MCF 10A (cell line): ENCODE measurements at places on chromosomes 12 and 14. TPM values are rescaled to one million over a fixed set of nuclear protein-coding genes. Genes with fewer than 3 reads are reported as not detected.

Gene TMCC3
- 1.9 and 7.0 TPM in 2 replicates for total RNA-seq

Gene NFATC4
- 0.23 and 1.7 TPM in 2 replicates for total RNA-seq

Gene SERPINA12
- not detected in 2 replicates for total RNA-seq

Gene MIP
- total RNA-seq: not detected in 2 replicates

Gene RCOR1
- 45.6 and 55.9 TPM in 2 replicates for total RNA-seq

Gene SERPINA1
- 38.1 and 42.5 TPM in 2 replicates for total RNA-seq

Gene ADAMTS20
- total RNA-seq: not detected in 2 replicates

Gene KRT3
- not detected in 2 replicates for total RNA-seq

Gene BTG1
- 128 and 129 TPM in 2 replicates for total RNA-seq

GRCh38 chr14:54784060-54784459, 118.6 kb downstream of the GCH1 start:
- H3K27me3 ChIP-seq: no peaks in the 10 kb centered on the region
- no peaks in the 10 kb centered on the region for H3K4me1 ChIP-seq
- peaks cover 41% of the 10 kb centered on the region for H3K36me3 ChIP-seq
- no peak overlapping the region for H3K4me3 ChIP-seq
- no peak overlapping the region for H3K27ac ChIP-seq

- no peak overlapping the region for H3K27ac ChIP-seq
- H3K4me1 ChIP-seq: no peaks in the 10 kb centered on the region
- H3K36me3 ChIP-seq: no peaks in the 10 kb centered on the region
- no peak overlapping the region for H3K4me3 ChIP-seq
Observed at GRCh38 chr12:51406859-51407258, 15.7 kb upstream of the GALNT6 start.

DNA sequence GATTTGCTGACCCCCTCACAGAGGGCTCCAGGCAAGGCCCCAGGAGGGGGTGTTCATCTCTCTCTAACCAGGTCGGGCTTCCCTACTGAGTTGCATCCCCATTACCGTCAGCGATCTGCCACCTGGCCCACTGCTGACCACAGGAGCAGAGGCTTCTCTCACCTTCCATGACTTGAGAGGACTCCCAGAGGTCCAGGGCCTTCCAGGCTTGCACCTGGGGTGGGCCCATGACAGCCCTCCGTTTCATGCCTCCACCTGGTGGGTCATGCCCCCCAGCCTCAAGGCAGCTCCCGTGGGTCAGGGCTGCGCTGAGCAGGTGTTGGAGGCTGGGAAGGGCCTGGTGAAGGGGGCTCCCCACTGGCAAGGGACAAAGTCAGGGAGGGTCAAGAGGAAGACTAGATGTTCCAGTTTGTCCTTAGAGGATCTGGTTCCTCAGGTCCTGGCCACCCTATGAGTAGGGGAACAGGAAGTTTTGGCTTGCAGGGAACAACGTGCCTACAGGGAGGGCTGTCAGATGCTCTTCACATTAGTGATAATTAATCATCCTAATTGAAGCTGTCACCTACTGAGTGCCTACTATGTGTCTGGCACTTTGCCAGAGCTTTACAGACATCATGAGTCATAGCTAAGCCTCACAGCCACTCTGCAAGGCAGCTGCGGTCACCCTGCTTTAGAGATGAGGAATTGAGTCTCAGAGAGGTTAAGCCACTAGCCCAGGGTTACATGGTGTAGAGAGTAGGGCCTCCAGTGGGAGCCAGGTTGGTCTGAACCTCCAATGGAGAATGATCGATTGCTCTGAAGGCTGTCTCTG, 13.8 kb downstream of the NFKBIA start:
- H3K36me3 ChIP-seq: peaks cover 15% of the 10 kb centered on the region
- H3K27me3 ChIP-seq: no peaks in the 10 kb centered on the region
- DNase-seq: peak; percentile 70
- no peak overlapping the region for H3K4me3 ChIP-seq
- H3K27ac ChIP-seq: no peak overlapping the region

DNA sequence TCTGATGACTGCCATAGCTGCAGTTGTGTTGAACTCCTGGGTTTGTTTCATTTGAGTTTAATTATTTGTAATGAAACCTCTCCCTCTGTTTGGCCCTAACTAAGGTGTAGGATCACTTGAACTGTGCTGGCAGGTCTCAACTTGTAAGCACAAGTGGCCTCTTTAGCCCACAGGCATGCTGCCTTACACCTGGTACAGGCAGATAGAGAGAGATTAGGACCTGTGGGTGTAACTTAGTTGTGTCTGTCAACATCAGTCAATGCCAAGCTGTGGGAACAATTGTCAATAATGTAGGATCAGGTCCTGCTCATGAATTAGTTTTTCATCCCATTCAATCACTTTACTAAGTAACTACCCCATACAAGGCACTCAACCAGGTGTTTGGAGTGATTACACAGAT, 263.0 kb upstream of the G2E3 start:
- H3K27ac ChIP-seq: no peak overlapping the region
- H3K36me3 ChIP-seq: peaks cover 4% of the 10 kb centered on the region
- peaks cover 18% of the 10 kb centered on the region for H3K4me1 ChIP-seq
- H3K4me3 ChIP-seq: no peak overlapping the region
- peak; percentile 5 for DNase-seq

DNA sequence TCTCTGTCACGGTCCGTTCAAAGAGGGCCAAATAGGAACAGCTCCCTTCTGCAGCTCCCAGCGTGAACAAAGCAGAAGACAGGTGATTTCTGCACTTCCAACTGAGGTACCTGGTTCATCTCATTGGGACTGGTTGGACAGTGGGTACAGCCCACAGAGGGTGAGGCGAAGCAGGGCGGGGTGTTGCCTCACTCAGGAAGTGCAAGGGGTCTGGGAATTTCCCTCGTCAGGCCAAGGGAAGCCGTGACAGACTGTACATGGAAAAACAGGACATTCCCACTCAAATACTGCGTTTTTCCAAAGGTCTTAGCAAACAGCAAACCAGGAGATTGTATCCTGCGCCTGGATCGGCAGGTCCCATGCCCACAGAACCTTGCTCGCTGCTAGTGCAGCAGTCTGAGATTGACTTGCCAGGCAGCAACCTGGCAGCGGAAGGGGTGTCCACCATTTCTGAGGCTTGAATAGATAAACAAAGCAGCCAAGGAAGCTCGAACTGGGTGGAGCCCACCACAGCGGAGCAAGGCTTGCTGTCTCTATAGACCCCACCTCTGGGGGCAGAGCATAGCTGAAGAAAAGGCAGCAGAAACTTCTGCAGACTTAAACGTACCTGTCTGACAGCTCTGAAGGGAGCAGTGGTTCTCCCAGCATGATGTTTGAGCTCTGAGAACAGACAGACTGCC, 22.7 kb downstream of the SLC38A1 start:
- H3K36me3 ChIP-seq: peaks cover 42% of the 10 kb centered on the region
- peaks cover 30% of the 10 kb centered on the region for H3K4me1 ChIP-seq
- no peak for DNase-seq
- H3K4me3 ChIP-seq: no peak overlapping the region
- no peak overlapping the region for H3K27ac ChIP-seq

- peaks cover 5% of the 10 kb centered on the region for H3K4me1 ChIP-seq
- DNase-seq: no peak
- no peak overlapping the region for H3K4me3 ChIP-seq
Observed at GRCh38 chr14:56199982-56200577, 81.9 kb downstream of the PELI2 start.

- no peak overlapping the region for H3K4me3 ChIP-seq
- DNase-seq: no peak
- H3K27me3 ChIP-seq: no peaks in the 10 kb centered on the region
- H3K27ac ChIP-seq: no peak overlapping the region
Observed at GRCh38 chr14:33030386-33030785, 91.7 kb downstream of the NPAS3 start.

- no peak overlapping the region for H3K27ac ChIP-seq
- H3K36me3 ChIP-seq: no peaks in the 10 kb centered on the region
- DNase-seq: no peak
- no peaks in the 10 kb centered on the region for H3K27me3 ChIP-seq
Observed at GRCh38 chr12:114809097-114809496, 125.1 kb upstream of the TBX3 start.

DNA sequence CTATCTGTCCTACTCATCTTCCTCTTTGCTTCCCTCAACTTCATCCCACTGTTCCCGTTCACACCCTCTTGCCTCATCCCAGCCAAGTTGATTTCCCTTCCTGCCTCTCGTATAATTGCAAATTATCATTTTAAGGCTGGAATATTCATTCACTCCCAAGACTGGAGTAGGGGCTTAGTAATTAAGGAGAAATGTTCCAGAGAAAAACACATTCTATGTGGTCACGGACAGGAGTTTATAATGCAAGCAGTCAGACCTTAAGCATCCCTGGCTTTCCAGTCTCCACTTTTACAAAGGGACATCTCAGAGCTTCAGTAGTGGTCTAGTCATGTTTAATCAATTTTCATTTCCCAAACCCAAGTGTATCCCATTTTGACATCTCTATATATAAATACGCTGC, 54.9 kb downstream of the TMEM132D start:
- no peak for DNase-seq
- H3K27ac ChIP-seq: no peak overlapping the region
- H3K27me3 ChIP-seq: no peaks in the 10 kb centered on the region
- H3K36me3 ChIP-seq: no peaks in the 10 kb centered on the region
- no peak overlapping the region for H3K4me3 ChIP-seq

DNA sequence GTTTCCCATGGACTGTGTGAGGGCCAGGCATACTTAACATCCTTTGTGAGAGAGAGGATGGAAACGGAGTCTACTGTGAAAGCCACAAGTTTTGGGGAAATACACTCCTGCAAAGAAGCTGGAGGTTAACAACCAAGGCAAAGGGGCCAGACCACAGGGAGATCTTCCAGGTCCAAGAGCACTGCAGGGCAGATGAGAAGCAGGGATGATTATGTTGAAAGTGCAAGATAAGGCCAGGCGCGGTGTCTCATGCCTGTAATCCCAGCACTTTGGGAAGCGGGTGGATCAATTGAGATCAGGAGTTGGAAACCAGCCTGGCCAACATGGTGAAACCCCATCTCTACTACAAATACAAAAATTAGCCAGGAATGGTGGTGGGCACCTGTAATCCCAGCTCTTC, 15.1 kb downstream of the COQ6 start:
- peaks cover 57% of the 10 kb centered on the region for H3K36me3 ChIP-seq
- no peaks in the 10 kb centered on the region for H3K27me3 ChIP-seq
- no peak overlapping the region for H3K27ac ChIP-seq
- DNase-seq: no peak

- H3K27me3 ChIP-seq: no peaks in the 10 kb centered on the region
- no peaks in the 10 kb centered on the region for H3K36me3 ChIP-seq
- H3K4me1 ChIP-seq: peaks cover 6% of the 10 kb centered on the region
- no peak for DNase-seq
- H3K4me3 ChIP-seq: no peak overlapping the region
- H3K27ac ChIP-seq: no peak overlapping the region
Observed at GRCh38 chr14:83827383-83827782, 1702.6 kb upstream of the FLRT2 start.

- peaks cover 55% of the 10 kb centered on the region for H3K36me3 ChIP-seq
- no peak overlapping the region for H3K27ac ChIP-seq
- no peak overlapping the region for H3K4me3 ChIP-seq
- H3K27me3 ChIP-seq: no peaks in the 10 kb centered on the region
Observed at GRCh38 chr12:132079695-132080094, 64.4 kb downstream of the DDX51 start.

DNA sequence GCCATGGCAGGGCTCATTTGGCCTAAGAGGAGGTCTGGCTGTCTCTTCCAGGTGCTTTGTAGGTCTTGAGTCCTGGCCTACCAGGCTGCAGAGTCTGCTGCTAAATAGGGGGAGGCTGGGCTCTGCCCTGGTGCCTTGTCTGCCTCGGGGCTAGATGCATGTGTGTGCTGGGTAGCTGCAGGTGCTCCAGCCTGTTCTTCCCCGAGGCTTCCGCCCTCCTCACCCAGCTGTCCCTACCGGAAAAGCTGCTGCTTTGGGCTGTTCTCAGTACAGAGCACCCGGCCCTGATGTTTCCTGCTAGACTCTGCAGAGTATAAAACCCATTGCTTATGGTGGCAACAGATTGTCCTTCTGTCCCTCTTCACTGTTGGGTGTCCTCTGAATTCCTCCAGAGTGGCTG, 37.7 kb downstream of the RAB35 start:
- peaks cover 21% of the 10 kb centered on the region for H3K36me3 ChIP-seq
- peaks cover 15% of the 10 kb centered on the region for H3K4me1 ChIP-seq
- no peaks in the 10 kb centered on the region for H3K27me3 ChIP-seq
- no peak overlapping the region for H3K4me3 ChIP-seq

DNA sequence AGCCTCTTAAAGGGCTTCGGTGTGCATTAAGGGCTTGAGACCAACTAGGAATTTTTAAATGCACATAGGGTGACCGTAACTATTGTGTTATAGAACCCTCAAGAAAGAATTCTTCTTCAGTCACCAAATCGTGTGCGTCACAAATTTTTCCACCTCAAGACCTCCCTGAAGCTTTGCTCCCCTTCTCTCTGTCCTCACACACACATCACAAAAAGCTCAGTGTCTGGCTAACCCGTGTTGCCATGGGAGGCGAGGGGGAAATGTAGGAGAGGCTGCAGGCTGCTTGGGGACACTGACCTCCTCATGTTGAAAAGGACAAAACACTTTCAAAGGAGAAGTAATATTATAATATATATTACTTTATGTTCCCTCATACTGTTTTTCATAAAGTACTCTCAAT, 10.6 kb downstream of the SSPN start:
- DNase-seq: no peak
- H3K4me3 ChIP-seq: no peak overlapping the region
- H3K27ac ChIP-seq: no peak overlapping the region
- no peaks in the 10 kb centered on the region for H3K4me1 ChIP-seq
- no peaks in the 10 kb centered on the region for H3K27me3 ChIP-seq

DNA sequence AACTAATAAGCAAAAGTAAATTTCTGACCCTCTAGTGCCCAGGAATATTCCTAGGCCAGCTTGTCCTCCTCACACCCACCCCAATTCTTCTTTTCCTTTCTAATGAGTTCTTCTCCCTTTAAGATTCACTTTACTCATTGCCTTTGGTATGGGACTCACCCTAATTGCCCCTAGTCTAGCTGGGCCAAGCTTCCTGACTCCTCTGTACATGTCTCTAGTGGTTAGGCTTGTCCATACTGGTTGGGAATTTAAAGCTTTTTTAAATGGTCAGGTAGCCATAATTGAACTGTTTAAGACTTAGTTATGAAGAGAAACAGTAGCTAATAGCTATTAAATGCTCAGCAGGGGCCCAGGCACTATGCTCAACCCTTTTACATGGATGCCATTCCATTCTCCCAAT, 248.2 kb downstream of the C12orf42 start:
- no peak overlapping the region for H3K4me3 ChIP-seq
- DNase-seq: no peak
- H3K36me3 ChIP-seq: no peaks in the 10 kb centered on the region
- no peaks in the 10 kb centered on the region for H3K4me1 ChIP-seq

GRCh38 chr12:65123435-65124063, 2.4 kb upstream of the WIF1 start:
- DNase-seq: peak; percentile 57
- H3K4me1 ChIP-seq: no peaks in the 10 kb centered on the region

GRCh38 chr14:37246427-37246829, 48.7 kb downstream of the MIPOL1 start:
- no peaks in the 10 kb centered on the region for H3K36me3 ChIP-seq
- no peak overlapping the region for H3K27ac ChIP-seq
- DNase-seq: peak; percentile 64
- no peak overlapping the region for H3K4me3 ChIP-seq
- H3K4me1 ChIP-seq: no peaks in the 10 kb centered on the region

GRCh38 chr14:39320318-39320717, 86.6 kb downstream of the MIA2 start:
- no peaks in the 10 kb centered on the region for H3K4me1 ChIP-seq
- H3K36me3 ChIP-seq: peaks cover 65% of the 10 kb centered on the region
- no peaks in the 10 kb centered on the region for H3K27me3 ChIP-seq

GRCh38 chr12:104727726-104728465, 230.2 kb downstream of the SLC41A2 start:
- H3K36me3 ChIP-seq: no peaks in the 10 kb centered on the region
- H3K27me3 ChIP-seq: no peaks in the 10 kb centered on the region
- H3K4me1 ChIP-seq: no peaks in the 10 kb centered on the region
- H3K27ac ChIP-seq: no peak overlapping the region

- H3K4me3 ChIP-seq: peak overlapping the region; percentile 89
- peaks cover 44% of the 10 kb centered on the region for H3K36me3 ChIP-seq
- H3K27me3 ChIP-seq: no peaks in the 10 kb centered on the region
Observed at GRCh38 chr12:76030341-76031080, 1.1 kb downstream of the PHLDA1 start.
